ENCODE measurements at places on chromosomes 2 and 18.

DNA sequence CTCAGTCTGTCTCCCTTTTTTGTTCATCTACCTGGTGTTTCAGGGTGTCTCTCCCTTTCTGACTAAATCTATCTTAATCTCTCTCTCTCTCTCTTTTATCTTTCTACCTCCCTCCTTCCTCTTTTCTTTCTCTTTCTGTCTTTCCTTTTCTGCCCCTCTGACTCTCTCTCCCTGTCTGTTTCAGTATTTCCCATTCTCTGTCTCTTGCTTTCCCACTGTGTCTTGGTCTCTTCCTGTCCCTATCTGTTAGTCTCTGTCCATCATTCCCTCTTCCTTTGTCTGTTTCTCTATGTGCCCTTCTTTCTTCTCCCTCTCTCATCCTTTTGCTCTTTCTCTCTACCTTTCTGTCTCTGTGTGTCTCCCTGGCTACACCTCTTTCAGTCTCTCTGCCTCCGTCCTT, 56.7 kb downstream of the R3HDM1 start:
- DNase-seq = no peak

- no peak for DNase-seq
Observed at GRCh38 chr2:101692766-101693165, 4.7 kb upstream of the MAP4K4 start.

GRCh38 chr2:120392923-120393322, 47.0 kb downstream of the INHBB start:
- no peak for DNase-seq

DNA sequence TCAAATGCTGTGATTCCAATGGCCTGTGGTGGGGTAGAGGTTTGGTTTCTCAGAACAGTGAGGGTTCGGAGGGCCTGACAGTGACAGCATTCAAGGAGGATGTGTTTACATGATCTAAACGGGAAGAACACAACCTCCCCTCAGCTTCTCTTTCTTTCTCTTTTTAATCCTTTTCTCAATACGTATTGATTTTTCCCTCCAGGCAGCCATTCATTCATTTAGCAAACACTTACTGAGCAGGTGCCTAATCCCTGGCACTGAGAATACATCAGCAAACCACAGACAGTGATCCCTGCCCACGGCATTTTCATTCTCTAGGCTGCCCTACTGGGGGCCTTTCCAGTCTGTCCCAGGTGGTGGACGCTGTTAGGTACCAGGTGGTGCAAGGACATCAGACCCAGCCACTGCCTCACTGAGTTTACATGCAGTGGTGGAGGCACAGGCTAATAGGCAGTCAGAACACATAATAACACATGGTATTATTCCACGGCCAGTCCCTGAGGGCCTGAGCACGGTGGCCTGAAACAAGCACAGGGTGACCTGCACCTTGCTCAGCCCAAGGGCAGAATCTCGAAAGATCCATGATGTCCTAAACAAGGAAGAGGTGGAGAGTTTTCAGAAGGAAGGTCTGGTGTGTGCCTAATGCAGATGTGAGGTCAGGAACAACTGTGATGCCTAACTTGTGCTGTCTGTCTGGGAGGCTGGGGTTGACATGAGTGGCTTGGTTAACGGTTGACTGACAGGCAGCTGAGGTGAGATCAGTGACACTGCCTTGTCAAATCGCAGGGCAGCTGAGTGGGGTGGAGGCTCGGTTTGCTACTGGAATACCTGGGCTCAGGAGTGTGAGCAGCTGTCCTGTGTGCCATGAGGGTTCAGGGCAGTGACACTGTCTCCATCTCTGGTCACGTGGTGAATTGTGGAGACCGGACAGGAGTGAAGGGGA, 785.5 kb upstream of the HS6ST1 start:
- DNase-seq = no peak

DNA sequence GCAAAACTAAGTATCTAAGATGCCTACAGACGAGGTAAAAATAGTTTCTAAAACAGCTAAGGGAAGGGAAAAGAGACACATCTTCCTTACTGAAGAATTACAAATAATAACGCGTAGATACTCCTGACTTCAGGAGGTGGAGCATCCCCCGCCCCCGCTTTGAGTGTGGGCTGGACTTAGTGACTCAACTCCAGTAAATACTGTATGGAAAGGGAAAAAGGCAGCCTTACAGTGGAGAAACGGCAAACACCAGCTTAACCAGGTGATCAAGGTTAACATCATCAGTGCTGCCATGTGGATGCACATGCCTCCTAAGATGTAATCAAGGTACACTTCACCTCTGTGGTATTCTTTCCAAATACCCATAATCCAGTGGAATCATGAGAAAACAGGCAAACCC, 47.9 kb downstream of the HADHB start:
- DNase-seq = no peak

DNA sequence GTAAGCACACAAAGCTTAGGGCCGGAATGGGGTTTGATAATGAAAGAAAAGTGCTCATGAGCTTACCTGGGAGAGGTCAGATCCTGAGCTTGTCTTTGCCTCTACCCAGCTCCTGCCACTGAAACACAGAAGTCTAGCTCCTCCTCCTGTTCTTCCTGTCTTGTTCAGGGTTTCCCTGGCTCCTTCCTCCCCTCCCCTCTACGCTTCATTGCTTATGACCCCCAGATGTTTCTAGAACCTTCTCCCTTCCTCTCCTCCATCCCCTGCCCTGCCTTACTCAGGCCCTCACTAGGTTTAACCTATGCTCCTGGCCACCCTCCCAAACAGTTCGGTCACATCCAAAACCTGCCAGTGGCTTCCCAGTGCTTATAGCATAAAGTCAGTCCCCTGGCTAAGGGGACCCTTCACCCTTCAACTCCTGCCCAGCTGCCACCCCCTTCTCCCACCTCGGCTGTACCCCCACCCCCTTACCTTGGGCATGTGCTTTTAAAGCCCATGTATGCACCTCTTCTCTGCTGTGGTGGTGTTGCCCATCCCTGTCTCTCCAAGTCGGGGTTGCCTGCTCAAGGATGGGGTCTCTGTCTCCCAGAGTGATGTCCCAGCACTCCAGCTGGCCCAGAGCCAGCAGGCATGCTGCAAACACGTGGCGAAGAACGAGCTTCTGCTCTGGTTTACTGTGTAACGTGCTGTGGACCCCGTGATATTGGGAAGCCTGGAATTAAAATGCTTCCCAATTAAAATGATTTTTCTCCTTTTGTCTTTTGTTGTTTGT, 233.6 kb downstream of the TPGS2 start:
- DNase-seq = no peak

GRCh38 chr2:29561628-29562027, 359.8 kb downstream of the ALK start:
- DNase-seq = no peak

- DNase-seq = no peak
Observed at GRCh38 chr2:236551471-236552211, 18.0 kb upstream of the ACKR3 start.

- DNase-seq = no peak
Observed at GRCh38 chr2:237542001-237542704, 24.2 kb upstream of the PRLH start.

DNA sequence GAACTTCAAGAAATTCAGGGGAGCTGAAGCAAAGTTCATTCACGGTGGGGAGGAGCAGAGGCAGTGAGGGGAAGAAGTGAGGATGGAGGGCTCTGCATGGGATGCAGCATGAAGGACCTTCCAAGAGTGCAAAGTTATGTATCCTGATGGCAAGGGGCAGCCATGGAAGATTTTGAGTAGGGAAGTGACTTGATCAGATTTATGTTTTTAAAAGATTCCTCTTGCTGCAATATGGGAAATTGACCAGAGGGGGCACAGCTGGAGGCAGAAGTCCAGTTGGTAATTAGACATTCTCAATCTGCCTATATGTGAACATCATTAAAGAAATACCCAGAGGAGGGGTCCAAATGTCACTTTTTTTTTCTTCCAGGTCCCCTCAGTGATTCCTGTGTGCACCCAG, 21.5 kb upstream of the ANXA4 start:
- DNase-seq = no peak

GRCh38 chr18:74570266-74570665, 27.4 kb upstream of the ZNF407 start:
- no peak for DNase-seq

DNA sequence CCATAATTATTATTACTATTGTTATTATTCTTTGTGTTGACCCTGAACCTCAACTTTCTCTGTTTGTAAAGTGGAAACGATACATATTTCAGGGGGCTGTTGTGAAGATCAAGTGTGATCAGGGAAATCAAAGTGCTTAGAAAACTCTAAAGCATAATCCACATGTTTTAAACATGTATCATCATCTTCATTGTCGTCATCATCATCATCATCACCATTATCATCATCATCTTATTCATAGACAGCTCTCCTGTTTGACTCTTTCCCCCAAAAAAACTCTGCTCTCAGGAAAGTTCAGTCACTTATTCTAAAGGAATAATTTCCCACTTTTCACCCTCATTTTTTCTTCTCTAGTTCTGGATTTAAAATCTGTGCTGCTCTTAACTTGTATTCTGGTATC, 5.0 kb downstream of the PTPRN start:
- no peak for DNase-seq

DNA sequence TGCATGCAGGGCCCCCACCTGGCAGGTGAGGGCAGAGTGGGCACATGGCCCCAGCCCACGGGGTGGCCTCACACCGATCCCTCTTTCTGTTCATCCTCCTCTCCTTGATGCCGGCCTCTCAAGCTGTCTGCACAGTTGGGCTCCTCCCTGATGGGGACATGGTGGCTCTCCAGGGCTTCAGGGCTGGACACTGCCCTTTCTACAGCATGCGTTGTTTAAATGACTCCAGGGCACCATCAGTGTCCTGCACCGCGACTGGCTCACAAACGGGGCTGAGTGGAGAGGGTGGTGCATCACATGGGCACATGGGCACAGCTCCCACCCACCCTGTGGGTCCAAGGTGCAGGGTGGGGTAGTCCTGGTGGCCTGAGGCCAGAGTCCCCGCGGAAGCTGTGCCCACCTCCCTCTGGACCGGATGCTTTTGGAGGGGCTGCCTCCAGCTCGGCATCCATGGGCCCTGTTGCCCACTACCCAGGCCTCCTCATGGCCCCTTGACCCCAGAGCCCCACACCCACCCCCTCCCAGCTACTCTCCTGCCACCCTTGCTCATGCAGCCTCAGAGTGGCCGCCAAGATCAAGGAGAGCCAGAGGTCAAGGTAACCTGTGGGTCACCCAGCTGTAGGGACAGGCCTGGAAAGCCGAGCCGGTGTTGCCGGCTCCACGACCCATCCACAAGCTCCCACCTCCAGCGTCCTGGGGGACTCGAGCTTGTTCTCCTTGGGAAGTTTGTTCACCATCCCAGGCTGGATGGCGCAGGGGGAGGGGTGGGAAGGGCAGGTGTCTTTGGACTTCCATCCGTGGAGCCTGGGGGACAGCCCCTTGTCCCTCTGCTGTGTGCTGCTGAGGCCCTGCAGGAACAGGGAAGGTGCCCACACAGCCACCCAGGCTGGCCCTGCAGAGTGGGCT, 12.3 kb upstream of the SNED1 start:
- DNase-seq = no peak

- no peak for DNase-seq
Observed at GRCh38 chr18:37179384-37179783, 350.5 kb downstream of the KIAA1328 start.

GRCh38 chr2:240384711-240385450, 50.6 kb upstream of the GPC1 start:
- no peak for DNase-seq

DNA sequence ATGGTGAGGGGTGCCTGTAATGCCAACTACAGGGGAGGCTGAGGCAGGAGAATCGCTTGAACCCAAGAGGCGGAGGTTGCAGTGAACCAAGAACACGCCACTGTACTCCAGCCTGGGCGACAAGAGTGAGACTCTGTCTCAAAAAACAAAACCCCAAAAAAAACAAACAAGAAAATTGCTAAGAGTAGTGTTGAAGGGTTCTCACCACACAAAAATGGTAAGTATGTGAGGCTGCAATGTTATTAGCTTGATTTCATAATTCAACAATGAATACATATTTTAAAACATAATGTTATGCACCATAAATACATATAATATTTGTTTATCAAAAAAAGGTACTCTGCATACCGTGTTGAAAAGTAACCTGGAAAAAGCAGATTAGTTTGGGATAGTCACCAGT, 45.8 kb downstream of the PSMG2 start:
- no peak for DNase-seq

GRCh38 chr2:57510704-57511103, 535.9 kb upstream of the VRK2 start:
- no peak for DNase-seq

DNA sequence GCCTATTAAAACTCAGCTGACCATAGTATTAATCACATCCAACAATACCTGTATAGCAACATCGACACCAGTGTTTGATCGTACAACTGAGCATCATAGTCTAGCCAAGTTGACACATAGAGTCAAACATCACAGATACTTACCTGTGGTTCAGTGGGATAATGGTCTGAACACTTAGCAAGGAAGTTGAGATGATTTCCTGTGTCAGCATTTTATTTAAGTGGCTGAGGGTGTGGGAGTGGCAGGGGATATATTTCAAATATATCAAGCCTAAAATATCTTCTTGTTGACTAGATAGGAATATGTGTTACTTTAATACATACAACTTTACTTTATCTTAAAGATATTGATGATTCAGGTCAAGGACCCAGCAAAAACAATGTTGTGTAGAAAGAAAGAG, 1038.6 kb downstream of the TSN start:
- DNase-seq = no peak

- DNase-seq = no peak
Observed at GRCh38 chr2:4486971-4487370, 783.6 kb downstream of the DCDC2C start.

GRCh38 chr2:191941376-191941929, 94.6 kb upstream of the CAVIN2 start:
- no peak for DNase-seq

DNA sequence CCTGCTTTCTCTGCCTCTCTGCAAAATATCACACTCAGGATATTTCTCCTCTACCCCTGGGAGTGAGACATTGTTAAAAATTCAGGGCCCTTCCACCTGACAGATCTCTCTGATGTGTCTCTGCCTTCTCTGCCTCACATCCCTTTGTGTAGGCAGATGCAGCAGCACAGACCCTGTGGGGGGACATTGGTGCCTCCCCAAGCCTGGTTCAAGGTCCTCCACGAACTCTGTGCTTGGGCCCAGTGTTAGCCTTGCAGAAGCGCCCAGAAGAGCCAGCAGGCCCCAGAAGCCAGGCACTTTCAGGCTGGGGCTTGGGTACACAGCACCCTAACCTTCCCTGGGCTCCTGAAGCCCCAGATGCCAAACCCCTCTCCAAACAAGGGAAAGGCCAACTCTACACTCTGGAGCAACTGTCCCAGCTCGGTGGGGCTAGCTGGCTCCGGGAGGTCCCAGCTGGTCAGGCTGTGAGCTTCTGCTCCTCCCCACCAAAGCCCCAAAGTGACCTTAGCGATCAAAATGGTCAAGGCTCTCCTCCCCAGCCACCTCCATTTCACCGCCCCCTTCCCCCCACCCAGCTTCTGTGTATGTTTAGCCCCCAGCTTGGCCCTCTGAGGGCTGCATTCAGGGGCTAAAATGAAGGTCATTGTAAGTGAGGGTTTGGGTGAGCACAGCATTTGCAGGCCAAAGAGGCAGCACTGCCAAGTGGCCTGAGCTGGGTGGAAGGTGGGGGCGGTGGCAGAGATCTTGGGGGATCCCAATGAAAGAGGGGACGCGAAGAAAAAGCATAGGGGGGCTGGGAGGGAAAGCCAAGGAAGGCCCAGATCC, 2.6 kb downstream of the HOXD9 start:
- DNase-seq = no peak
